ENCODE measurements at places on chromosomes 12 and 14.
A peak's percentile ranks its signal among the peaks of the same experiment; 100 is the strongest.

- peak; percentile 64 for DNase-seq
These were observed 65.2 kb downstream of the PAPOLA start for GRCh38 chr14:96567289-96567899.

DNA sequence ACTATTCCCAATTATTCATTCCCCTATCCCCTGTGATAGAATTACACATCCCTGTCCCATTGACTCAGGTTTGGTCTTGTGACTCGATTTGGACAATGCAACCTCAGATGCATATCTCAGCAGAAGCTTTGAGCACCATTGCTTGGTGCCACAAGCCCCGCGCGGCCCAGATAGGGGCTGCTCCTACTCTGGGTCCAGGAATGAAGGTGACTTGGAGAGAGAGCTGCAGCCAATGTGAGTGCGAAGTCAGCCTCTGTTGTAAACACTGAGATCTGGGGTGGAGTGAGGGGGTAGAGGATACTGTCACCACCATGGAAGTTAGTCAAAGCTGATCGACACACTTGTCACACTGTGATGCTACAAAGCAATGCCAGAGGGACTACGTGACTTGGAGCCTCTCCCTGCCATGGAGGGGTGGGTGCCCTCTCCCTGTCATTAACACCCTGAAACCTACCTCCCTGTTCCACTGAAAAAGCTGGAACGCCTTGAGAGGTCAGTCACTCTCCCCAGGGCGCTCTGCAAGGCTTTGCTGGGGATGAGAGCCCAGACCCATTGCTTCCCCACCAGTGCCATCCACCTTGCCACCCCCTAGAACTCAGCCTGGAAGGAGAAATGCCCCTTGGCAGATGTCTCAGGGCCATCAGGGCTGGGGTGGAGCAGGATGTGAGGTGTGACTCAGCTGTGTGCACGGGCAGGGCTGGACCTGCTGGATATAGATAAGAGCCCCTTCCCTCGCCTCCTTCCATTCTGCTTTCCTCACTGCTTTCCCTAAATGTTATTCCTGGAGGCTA lies 6.6 kb upstream of the PLEK2 start:
- DNase-seq = no peak

DNA sequence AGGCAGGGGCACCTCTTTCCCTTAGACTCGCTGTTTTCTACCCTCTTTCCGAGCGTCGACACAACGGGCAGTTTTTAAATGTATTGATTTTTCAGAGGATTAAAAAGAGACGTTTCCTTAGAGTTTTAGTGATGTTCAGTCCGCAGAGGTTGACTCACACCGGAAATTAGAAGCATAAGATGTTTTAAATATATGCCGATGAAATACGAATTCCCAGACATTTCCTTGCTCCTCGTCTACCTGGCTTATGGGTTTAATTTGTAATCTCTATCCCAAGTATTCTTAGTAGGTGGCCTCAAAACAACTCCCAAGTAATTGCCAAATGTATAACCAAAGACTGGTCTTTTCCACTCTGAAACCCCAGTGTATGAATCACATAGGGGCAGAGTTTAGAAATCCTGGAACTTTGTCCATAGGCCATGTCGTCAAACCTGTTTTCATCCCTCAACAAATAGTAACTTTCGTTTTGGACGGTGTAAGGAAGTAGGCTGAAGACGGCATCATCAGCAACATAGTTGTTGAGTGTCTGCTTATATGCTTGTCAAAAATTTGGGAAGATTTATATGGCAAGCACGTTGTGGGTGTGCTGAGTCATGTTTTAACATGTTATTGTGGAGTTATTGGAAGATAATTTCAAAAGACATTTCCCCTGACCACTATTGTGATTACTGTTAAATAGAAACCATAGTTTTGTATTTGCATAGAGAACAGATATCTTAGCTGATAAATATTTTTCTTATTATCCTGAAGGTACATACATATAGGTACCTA lies 824 bp downstream of the TBK1 start:
- DNase-seq = peak; percentile 97

GRCh38 chr14:89899917-89900663 lies 54.4 kb downstream of the EFCAB11 start:
- DNase-seq = peak; percentile 42

DNA sequence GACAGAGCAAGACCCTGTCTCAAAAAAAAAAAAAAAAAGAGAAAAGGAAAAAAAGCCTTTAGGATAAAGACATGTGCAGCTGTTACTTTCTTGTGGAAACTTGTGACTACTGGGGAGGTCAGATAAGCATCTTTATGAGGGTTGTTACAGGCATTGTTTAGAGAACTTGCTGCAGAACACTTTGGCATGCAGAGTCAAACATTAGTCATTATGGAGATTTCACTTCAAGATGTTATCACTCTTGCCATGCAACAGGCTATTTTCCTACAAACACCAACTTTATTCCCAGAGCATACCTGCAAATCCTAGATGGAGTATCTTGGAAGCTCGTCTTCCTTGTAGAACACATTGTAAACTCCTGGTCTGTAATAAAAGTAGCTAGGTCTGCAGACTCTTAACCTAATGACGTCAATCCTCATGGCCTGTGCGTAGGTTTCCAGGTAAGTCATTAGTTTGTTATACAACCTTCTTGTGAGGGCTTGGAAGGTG lies 36.3 kb upstream of the WDR89 start:
- DNase-seq = peak; percentile 85

DNA sequence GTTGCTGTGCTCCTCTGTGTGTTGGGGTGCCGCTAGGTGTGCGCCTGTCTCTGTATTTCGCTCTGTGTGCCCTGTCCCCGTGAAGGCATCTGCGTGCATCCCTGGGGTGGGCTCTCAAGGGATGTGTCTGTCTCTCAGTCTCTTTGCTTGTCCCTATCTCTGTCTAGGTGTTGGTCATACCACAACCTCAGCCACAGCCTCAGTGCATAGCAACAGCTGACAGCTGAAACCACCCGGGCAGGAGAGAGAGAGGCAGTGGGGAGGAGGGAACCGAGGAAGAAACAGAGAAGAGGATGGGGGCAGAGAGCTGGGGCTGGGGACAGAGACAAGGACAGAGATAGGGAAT lies 953 bp upstream of the NXPH4 start:
- DNase-seq = peak; percentile 42

GRCh38 chr12:48988030-48988649 lies 10.0 kb downstream of the WNT1 start:
- peak; percentile 54 for DNase-seq

DNA sequence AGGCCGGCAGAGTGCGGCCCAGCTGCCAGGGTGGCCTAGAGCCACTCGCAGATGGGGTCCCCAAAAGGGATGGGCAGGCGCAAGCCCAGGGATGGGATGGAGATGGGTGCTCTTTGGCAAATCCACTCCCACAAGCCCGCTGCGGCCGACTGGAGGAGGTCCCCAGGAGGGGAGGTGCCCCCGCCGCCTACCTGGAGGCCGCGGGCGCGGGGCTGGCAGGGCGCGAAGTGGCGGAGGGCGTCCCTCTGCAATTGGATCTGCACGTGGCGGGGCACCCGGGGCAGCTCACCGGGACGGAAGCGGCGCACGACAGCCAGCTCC lies 730 bp downstream of the PPP1R3E start:
- DNase-seq = no peak

- DNase-seq = no peak
These were observed 16.5 kb downstream of the NINJ2 start for GRCh38 chr12:646442-647384.

DNA sequence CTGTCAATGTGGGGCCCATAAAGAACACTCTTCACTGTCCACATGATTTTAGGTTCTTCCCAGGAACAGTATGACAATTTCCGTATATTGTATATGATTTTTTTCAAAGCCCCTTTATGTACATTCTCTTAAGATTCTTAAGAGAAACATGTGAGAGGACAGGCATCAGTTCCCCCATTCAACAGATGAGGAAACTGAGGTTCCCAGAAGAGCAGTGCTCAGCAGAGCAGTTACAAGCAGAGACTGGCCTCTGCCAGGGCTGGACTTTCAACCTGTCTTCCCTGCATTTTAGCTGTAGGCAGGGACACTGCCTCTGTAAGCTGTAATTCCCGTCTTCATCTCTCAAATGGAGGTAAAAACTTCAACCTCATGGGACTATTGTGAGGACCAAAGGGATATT lies 77.7 kb downstream of the RBM19 start:
- no peak for DNase-seq

- no peak for DNase-seq
These were observed 13.7 kb downstream of the RMST start for GRCh38 chr12:97476255-97476654.

DNA sequence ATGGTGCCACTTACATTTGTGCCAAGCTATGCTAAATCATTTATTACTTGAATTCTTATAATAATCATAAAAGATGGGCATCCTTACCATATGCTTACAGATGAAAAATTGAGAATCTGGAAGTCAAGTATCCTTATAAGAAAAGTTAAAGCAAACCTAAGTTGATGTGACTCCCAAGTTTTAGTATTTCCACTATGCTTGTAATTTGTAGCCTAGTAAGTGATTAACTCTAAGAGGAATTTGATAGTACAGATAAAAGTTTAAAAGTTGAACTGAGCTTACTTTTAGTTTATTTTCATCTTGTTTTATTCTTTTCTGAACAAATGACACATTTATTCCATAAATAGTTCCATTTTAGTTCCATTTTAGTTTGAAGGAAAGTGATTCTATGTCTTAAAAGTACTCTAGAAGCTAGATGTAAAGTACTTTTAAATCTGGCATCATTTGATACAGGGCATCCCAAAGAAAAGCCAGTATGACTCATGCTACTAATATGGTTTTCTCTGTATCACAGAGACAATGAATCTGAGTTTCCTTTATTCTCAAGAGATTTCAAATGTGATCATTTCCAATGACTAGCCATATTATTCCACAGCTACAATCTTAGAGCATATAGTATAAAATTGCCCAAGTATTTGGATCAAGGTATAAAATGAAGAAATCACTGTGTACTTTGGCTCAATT lies 596.0 kb downstream of the SLC16A7 start:
- DNase-seq = no peak

- DNase-seq = no peak
These were observed 7.9 kb upstream of the PPM1A start for GRCh38 chr14:60241091-60241490.

GRCh38 chr12:16955083-16955657 lies 349.2 kb upstream of the LMO3 start:
- DNase-seq = peak; percentile 5

- DNase-seq = peak; percentile 83
These were observed 231.9 kb downstream of the C12orf75 start for GRCh38 chr12:105562199-105562971.

DNA sequence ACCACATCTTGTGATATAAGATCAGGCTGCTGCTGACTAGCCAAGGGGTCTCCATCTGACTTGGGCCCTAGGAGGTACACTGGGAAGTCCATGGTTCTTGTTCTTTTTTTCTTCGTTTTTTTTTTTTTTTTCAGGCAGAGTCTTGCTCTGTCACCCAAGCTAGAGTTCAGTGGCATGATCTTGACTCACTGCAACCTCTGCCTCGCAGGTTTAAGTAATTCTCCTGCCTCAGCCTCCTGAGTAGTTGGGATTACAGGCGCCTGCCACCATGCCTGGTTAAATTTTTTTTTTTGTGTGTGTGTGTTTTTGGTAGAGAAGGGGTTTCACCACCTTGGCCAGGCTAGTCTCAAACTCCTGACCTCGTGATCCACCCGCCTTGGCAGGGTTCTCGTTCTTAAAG lies 178.2 kb downstream of the RMST start:
- DNase-seq = peak; percentile 10

DNA sequence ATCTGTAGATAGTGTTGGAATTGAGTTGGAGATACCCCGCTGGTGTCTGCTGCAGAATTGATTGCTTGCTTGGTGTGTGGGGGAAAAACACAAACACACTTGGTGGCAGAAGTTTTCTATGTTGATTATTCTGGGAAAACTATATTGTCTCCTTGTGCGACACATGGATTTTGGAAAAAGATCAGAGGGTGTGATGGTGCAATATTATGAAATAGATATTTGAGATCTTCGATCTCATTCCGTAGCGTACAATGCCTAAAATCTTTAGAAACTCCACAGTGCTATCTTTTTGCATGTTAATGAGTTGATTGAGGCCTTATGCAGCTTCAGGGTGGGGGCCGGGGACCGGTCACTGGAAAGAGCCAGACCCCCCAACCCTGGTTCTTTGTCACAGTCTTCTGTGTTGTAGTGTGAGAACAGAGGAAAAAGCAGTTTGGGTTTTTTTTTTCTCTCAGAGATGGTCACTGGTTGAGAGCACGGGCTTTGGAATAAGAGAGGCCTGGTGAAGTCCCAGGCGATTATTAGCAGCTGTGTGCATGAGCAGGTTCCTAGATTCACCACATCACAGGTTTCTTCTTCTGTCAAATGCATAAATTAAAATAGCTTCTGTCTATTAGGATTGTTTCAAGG lies 88.2 kb downstream of the ST8SIA1 start:
- DNase-seq = no peak

All from mesenchymal stem cell (in vitro differentiated cells and primary cell).